ENCODE measurements at places on chromosomes 11 and 22. TPM values are rescaled to one million over a fixed set of nuclear protein-coding genes. Genes with fewer than 3 reads are reported as not detected.

The DAGLA gene
- polyA plus RNA-seq = 2.5 TPM

DNA sequence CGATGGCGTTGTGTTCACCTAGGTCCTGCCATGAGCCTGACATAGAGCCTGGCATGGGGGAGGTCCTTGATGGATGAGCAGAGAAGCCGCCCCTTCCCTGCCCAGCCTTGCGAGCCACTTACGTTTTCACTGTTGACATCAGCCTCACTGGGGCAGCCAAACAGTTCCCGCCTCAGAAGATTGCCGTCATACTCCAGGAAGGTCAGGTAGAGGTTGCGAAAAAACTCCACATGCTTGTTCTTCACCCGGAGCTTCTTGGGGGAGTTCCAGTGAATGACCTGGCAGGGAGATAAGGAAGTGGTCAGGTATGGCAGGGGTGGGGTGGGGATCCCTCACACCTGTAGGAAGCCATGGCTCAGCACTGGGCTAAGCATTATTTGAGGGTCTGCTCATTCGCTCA is 279.3 kb upstream of the SYN3 start:
- no peak for DNase-seq

DNA sequence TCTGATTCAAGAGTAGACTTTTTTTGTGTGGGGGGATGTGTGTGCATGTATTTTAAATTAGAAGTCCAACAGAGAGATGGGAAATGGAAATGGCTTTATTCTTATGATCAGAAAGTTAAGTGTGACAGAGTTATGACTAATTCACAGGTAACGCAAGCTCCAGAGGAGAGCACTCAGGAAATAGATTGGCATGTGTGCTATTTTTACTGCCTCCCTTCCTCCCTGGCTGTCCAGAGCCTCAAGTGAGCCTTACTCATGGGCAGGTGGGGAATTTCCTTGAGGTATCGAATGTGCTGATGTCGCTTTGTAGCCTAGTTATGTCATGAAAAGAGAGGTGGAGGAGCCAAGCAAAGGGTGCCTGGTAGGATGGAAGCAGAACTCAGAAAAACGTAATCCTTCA is 70.3 kb upstream of the BDNF start:
- no peak for DNase-seq

DNA sequence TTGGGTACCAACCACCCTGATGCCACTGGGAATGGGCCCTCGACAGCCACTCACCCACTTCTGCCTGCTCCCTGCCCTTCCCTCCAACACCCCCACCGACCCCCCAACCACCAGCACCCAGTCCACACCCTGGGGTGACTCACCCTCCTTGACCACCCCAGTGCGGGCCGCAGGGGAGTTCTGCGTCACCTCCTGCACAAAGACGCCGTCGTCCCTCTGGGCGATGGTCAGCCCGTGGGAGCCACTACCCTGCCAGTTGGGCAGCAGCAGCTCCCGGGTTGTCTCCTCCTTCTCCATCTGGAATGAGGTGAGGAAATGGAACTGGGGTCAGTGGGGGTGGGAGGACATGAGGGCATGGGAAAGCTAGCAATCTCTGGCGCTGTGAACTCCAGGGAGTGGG is 10.8 kb downstream of the AHNAK start:
- DNase-seq = no peak

DNA sequence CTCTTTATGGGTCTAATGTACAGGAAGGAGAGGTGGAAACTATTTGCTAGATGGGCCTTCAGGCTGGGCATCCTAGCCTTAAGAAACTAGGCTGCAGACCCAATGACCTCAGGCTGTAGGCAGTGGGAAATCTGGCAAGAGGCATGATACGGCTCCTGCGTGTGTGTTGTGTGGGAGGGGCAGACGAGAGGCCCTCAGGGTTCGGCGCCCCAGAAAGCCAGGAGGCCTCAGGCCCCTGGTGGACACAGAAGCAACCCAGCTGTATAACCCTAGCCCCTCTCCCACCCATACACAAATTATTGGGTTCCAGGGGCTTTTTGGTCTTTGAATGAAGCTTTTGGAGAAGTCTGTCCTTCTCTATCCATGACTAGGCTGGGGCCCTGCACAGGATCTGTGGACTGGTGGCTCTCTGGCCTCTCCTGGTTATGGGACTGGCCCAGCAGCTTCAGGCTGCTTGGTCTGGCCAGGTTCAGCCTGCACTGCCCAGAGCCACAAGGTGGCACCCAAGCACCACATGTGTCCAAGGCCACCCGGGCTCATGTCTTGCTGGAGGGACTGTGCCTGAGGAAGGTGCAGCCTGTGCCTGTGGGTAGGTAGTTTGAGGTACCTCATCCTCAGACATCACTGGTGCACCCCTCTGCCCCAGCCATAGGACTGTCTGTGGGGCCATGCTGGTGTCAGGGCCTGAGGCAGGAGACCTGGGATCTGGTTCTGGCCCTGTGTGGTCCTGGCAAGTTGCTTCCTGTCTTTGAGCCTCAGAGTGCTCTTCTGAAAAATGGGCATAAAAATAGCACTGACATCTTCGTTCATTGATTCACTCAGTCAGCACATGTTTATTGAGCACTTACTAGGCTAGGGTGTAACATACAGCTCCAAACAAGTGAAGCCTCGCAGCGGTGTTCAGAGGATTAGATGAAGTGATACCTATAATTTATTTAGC is 87.5 kb downstream of the RRM1 start:
- no peak for DNase-seq

DNA sequence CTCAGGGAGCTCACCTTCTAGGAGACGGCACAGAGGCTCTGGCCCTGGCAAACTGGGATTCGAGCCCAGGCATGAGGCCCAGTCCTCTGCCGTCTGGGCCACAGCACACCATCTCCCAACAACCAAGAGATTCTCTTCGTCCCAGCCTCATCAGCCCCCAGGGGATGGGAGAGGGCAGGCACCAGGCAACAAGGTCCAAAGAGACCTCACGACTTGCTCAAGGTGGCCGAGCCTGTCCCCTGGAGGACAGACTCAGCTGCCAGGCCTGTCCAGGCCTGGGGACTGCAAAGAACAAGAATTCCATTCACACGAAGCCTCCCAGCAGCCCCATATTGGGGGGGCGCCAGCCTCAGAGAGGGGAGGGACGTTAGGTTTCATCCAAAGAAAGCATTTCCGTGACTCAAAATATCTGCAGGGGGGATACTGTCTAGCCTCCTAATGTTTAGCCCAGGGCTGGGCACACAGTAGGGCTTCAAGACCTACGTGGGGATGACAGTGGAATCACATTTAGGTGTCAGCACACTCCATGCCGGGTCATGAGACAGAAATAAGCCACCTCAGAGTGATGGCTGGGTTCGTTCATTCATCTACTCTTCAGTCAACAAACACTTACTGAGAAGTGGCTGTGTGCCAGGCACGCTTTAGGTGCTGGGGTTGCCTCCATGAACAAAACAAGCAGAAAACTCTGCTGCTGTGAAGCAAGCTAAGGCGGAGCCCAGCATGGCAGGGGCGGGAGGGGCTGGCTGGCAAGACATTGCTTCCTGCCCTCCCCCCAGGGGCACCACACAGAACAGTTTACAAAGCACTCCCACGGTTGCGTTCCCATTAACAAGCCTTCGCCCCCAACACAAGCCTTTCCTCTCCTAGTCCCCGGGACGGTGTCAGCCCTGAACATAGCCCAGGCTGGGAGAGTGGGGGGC is 1.2 kb downstream of the CARNS1 start:
- no peak for DNase-seq
